ENCODE measurements at places on chromosomes 16 and 17.

- DNase-seq: no peak
Observed at GRCh38 chr17:50093807-50094206, 1.3 kb upstream of the PDK2 start.

GRCh38 chr17:49910858-49911204 lies 58.2 kb upstream of the DLX4 start:
- no peak for DNase-seq

DNA sequence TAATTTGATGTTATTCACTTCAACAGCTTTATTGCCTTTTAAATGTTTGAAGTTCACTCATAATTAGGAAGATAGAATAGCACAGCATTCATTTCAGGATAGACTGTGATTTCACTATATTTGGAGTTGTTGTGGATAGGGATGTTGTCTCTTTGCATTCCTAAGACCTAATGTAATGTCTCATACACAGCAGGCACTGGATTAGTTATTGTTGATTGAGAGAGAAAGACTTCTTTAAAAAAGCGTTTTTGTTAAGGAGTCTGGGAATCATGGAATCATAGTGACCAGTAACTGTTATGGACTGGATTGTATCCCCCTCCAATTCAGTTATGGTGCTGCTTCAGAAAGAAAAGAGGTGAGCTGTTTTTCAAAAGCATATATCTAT lies 122.0 kb downstream of the USP22 start:
- DNase-seq: no peak

DNA sequence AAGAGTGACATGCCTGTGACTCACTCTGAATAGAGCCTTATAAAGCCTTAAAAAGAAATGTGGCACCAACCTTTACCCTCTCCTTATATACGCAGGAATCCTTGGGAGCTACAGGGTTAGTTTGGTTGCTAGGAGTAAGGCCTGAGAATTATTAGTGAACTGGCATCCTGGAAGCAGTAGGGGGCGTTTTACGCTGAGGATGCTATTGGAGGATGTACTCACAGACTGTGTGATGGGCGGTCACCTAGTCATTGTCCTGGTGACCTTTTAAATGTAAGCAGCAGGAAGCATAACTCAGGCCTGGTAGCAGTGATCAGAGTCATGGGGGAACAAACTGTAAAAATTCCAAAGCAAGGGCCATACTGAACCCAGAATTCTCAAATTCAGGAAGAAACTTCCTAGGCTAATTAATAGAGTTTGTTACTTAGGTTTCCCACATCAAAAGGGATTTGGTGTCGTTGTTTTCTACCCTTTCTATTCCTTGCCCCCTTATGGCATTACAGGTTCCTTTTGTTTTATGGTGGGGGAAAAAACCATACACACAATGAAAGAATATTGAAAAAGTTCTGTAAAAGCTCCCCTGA lies 153.8 kb downstream of the SNX11 start:
- DNase-seq: peak; percentile 82

DNA sequence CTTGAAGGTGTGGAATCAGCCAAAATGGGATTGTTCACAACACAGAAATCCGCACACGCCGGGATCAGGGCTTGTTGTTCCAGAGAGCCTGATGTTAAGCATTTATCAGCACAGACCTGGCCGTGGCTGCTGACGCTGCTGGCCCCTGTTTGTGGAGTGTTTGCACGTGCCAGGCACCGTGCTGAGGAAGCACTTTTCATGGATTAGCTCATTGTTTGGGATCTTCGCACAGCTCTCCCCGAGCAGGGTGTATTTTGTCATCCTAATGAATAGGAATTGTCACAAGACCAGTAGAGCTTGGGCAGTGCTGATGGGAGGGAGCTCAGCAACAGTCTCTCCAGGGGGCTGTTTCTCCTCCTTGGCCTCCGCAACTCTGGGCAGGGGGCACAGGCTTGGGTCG lies 160.4 kb upstream of the PLCG2 start:
- peak; percentile 43 for DNase-seq

DNA sequence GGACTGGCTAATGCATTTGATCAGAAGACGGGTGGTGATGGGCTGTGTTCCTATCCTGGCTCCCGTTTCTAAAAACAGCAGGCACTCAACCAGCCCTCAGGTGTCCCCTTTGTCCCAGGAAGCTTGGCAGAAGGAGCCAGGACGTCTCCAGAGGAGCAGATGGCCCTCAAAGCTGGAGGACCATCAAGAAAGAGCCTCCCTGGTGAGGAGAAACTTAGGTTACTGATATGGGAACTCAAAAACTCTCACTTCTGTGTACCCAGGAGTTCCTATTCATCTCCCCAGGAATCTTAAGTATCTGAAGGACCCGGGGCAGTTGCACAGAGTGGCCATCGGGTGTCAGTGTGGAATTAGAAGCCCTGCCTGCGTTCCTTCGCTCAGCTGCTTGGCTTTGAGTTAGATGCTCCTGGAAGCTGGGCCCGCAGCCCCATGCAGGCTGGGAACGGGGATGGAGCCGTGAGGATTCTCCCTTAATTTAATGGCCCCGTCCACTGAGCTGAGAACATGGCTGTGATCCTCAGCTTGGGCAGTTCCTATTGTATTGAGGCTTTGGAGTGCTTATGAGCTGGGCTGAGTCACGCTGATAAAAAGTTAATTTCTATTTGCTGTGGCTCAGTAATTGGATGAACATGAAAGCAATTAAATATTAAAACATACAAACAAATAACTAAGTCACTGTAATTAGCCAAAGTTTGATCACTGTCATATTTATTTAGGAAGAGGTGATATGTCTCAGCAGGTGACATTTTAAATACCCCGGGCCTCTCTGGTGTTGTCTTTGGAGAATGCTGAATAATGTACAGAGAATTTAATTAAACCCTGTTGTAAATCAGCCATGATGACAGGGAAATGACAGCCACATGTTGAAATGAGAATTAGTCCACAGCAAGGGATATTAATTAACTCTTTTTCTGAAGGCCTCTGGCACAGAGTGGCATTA lies 402.1 kb downstream of the SEC14L1 start:
- DNase-seq: peak; percentile 94

- DNase-seq: no peak
Observed at GRCh38 chr17:60311936-60312335, 80.0 kb downstream of the USP32 start.

DNA sequence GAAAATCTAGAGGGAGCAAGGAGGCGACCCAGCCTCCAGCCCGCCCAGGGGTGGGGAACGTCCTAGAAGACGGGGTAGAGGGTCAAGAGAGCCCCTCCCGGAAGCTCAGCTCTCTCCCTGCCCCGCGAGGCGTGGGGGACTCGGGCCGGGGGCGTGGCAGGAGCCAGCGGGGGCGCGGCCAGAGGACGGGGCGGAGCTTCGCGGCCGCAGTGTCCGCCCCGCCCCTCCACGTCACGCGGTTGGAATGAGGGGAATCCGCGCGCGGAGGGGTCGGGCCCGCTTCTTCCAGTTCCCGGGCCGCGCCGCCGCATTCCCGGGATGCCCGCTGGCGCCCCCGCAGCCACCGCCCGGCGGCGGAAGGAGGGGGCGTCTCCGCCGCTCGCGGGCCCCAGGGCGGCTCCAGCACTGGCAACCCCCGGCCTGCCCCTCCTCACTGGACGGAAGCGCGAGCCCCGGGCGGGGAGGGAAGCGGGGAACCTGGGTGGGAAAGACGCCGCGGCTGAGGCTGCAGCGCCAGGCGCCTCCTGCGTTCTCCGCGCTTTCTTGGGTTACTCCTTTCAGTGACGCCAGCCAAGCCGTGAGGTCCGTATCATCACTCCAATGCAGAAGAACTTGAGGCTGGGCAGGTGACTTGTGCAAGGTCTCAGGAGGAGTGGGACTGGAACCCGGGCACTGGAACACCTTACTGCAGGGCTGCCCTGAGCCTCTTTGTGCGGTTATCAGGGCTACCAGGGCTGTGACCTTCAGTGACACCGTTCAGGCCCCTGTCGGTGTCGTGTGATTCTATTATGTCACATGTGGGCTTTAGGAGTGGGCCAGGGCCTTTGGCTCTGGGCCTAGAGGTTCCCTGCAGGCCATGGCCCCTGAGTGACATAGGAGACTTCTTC lies 4.3 kb downstream of the MYO1C start:
- DNase-seq: peak; percentile 81

DNA sequence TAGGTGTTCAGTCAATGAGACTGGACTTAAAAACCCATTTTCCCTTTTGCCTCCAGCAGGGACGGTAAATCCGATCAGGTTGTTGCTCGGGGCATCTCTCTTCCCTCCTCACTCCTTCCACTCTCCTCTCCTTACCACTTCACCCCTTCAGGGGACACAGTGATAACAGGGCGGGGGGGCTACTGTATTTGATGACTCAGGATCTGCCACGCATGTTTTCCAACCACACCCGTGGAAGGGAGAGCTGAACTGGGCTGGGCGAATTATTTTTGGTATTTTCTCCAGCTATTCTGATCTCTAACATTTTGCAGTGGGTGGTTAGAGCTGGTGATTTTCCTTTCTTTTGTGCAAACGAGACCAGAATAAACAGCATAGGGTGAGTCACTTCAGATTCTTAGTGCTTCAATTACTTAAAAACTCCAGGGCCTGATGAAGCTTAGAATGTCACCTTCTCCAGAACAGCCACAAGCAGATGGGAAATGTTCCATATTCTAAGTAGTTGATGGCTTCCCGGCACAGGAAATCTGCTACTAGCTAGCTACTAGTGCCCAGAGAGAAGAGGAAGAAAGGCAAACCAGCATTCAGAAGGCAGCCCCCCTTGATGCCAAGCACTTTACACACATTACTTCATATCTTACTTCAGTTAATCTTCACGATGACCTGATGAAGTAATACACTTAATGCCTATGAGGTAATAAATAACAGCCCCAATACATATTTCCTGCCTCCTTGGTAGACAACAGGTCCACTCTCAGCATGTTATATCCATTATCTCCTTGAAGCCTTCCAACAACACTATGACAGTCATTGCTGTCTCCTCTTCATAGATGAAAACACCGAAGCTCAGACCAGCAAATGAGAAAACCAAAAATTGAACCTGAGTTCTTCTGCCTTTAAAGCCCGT lies 74.1 kb downstream of the ASIC2 start:
- no peak for DNase-seq

DNA sequence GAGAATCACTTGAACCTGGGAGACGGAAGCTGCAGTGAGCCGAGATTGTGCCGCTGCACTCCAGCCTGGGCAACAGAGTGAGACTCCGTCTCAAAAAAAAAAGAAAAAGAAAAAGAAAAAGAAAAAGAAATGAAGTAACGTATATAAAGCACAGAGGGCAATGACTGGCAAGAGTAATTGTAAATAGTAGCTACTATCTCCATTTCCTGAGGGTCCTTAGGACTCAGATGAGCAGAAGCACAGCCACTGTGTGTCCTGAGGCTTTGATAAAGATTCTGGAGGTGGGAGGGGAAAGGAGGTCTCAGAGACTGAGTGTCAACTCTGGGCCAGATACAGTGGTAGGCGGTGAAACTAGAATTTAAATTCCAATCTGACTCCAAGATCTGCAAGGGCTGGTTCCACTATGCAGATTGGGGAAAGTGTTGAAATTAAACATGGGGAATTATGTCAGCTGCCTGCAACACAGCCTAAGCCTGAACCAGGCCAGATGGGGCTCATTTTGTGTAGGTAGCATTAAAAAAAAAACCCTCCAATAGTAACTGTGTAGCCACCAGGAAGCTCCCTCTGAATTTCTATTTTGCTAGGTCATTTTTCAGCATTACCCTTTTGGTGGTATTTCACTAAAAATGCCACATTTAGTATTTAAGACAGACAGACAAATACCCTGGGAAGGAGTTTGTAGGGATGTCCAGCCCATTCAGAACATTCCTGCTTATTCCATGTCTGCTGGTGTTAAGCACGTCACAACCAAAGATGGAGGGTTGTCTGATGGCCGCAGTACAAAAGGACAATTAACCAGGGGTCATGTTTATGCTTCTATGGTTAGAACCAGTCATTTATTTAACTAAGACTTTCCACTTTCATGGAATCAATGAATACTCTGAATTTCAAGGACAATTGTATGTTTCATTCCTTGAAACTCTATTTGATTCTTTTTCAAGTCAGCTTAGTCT lies 46.1 kb downstream of the TBX4 start:
- DNase-seq: peak; percentile 28

GRCh38 chr16:21281698-21282389 lies 3.8 kb upstream of the CRYM start:
- DNase-seq: no peak

- DNase-seq: no peak
Observed at GRCh38 chr17:46194393-46195216, 1.4 kb upstream of the KANSL1 start.

GRCh38 chr16:84677017-84677803 lies 22.6 kb upstream of the USP10 start:
- DNase-seq: peak; percentile 36

DNA sequence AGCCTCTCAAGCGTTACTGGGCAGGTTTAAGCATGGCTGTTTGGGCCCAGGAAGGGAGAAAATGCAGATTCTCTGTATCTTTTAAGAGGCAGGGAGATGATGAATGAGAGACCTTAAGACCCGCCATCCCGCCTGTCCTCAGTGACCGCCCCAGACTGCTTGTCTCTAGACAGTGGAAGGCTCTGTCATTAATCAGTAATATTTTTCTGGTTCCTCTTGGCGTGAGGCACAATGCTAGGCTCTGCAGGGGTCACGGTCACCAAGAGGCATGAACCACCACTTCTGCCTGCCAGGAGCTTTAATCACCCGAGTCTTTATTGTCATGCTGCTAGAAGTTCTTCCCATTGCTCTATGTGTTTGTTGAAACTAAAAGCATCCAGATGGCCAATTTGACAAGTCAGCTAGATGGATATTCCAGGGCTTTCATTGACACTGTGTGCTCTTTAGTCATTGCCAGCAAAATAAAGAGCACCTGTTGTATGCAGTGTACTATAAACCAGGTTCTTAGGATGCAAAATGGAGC lies 3.2 kb downstream of the SLC6A2 start:
- DNase-seq: no peak

DNA sequence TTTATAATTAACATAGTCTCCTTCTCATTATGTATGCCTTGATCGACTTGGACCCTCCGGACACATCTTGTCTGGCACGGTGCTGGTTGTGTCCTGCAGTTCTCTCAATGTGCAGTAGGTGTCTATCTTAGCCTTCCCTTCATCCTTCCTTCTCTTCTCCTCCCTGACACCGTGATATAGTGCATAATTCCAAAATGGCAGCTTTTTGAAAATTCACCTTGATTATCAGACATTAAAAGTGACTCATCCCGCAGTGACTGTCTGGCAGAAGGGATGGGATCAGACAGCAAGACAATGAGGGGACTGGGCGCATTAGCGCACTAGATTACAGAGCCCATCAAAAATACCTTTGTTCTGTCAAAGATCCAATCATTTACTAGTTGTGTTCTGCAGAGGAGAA lies 70.0 kb upstream of the PMFBP1 start:
- DNase-seq: peak; percentile 27

DNA sequence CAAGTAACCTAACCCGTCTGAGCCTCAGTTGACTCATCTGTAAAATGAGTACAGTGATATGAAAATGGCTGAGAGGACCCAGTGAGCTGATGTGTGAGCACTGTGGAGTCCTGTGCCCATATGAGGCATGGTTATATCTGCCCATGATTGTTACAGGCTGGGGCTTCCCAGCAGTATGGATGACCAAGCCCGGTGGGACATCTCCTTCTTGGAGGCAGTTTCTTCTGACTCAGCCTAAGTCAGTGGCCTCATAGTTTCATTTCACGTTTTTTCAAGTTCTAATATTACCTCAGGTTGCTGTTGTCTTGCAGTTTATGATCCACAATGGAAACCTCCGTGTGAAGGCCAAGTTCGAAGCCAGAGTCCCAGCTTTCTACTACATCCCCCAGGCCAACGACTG lies 4.8 kb downstream of the ADAP2 start:
- DNase-seq: no peak
